ENCODE measurements at places on chromosomes 5 and 9. TPM values are rescaled to one million over a fixed set of nuclear protein-coding genes. Genes with fewer than 3 reads are reported as not detected.

Gene CCL27
- total RNA-seq, result not detected

Gene NTRK2
- not detected for total RNA-seq

Gene SLC35A4
- 58.3 TPM for total RNA-seq

Gene SAXO1
- total RNA-seq, result 0.38 TPM

Gene GPSM1
- 11.6 TPM for total RNA-seq

Gene MAT2B
- total RNA-seq, result 145 TPM

Gene SEPTIN8
- 5.8 TPM for total RNA-seq

Gene NPR3
- 0.08 TPM for total RNA-seq

Gene PCDHB5
- total RNA-seq, result 0.18 TPM

Gene PCDHGA2
- total RNA-seq, result 0.16 TPM

All from naive thymus-derived CD8-positive, alpha-beta T cell (primary cell).